C1 segment of cervical spinal cord (tissue), 14 donors: ENCODE measurements at places on chromosomes 1 and 21.

- no peak for DNase-seq
Measured at GRCh38 chr1:175717610-175718540, 25.5 kb downstream of the TNR start.

GRCh38 chr1:178542554-178543289 lies 29.8 kb downstream of the TEX35 start:
- peak; percentile 68 for DNase-seq

GRCh38 chr1:25063591-25064416 lies 133.7 kb upstream of the RUNX3 start:
- no peak for DNase-seq

DNA sequence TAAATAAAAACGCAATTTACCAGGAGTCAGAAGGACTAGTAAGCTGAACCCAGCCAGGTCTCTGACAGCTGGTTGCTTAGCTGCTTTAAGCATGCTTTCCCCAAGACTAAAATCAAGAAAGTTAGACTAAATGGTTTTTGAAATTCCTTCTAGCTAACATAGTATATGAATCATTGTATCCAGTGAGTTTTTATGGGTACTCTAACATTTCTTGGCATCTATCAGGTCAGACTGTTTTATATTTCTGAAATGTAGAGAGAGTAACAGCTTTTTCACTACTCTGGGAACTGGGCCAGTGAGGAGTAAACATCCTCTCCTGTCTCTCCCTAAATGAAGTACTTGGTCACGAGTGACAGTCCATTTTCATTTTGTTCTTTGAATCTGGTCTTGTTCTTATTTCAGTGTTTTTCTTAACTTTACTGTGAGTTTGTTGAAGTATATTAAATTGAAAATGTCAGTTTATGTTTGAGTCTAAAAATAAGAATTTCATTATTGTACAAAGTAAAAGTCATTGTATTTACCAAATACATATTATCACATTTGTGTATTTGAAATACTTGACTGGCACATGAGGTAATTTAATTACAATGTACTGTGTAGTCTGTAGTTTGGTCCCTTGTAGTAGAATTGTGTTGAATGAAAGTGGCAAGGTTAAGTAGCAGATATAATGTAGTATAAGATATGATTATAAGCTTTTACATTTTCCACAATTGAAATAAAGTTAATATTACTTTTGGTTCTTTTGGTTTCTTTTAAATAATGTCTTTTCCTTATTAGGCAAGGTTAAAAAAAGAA lies 47.6 kb downstream of the PKN2 start:
- no peak for DNase-seq

DNA sequence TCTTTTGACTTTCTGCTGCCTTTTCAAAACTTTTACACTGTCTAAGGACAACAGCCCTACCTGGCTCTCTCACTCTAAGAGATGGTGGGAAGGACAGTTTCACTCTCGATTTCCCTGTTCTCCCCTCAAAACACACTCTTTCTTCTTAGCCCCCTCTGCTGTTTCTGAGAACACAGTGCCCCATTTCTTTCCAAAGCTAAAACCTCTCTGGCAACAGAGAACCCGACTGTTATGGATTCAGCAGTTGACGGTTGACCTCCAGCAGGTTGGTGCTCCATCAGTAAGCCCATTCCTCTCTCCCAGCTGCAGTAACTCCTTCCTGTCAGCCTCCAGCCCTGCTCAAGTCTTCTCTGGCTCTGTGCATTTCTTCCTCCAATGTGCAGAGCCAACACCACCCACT lies 88.2 kb upstream of the ABCD3 start:
- DNase-seq = peak; percentile 14

- no peak for DNase-seq
Measured at GRCh38 chr1:244160455-244161235, 109.6 kb downstream of the ZBTB18 start.

- DNase-seq = no peak
Measured at GRCh38 chr21:14926186-14926585, 138.6 kb downstream of the NRIP1 start.
